ENCODE measurements at places on chromosomes 16 and 17. TPM values are rescaled to one million over a fixed set of nuclear protein-coding genes. Genes with fewer than 3 reads are reported as not detected.

GRCh38 chr17:28929787-28930186 lies 21.5 kb downstream of the PHF12 start:
- H3K27me3 ChIP-seq, result no peaks in the 10 kb centered on the region
- no peaks in the 10 kb centered on the region for H3K36me3 ChIP-seq
- peak overlapping the region; percentile 38 for H3K27ac ChIP-seq
- no peak for DNase-seq

DNA sequence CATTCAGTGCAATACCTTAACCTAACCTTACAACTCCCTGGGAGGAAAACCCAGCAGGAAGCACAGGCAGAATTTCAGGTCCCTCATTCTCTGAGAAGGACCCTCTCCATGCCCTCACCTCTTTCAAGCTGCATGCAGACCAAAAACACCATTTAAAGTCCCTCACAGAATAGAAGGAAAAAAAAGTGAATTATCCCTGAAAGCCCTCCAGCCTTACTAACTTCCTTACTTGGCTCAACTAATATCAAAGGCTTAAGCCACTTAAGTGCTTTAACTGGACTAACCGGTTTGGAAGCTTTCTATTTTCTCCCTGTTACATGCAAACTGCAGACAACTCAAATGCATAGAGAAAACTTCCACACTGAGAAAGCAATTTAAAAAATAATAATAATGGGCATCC lies 60.5 kb downstream of the ADAMTS18 start:
- no peaks in the 10 kb centered on the region for H3K4me1 ChIP-seq
- H3K27ac ChIP-seq, result no peak overlapping the region
- no peak overlapping the region for H3K4me3 ChIP-seq
- no peaks in the 10 kb centered on the region for H3K27me3 ChIP-seq
- no peak for DNase-seq

DNA sequence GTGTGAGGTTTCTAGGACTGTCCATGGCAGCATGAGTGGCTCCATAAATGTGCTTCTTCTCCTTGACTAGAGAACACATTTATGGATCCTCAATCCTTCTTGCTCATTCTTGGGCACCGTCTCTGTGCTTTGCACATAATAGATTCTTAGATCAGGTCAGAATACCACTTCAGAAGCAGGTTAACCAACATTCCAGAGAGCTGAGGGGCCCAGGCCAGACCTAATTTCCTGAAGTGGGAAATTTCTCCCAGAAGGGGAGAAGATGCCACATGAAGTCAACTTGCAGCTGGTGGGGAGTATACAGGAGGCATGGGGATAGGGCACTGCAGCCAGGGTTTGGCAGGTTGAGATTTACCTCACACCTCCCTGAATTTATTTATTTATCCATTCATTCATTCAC lies 24.4 kb upstream of the VAT1L start:
- no peaks in the 10 kb centered on the region for H3K36me3 ChIP-seq
- no peaks in the 10 kb centered on the region for H3K4me1 ChIP-seq
- DNase-seq, result no peak
- no peak overlapping the region for H3K27ac ChIP-seq
- H3K4me3 ChIP-seq, result no peak overlapping the region

- H3K27ac ChIP-seq, result no peak overlapping the region
- no peak for DNase-seq
- no peaks in the 10 kb centered on the region for H3K36me3 ChIP-seq
Observed at GRCh38 chr16:53511403-53512280, 8.6 kb upstream of the AKTIP start.

DNA sequence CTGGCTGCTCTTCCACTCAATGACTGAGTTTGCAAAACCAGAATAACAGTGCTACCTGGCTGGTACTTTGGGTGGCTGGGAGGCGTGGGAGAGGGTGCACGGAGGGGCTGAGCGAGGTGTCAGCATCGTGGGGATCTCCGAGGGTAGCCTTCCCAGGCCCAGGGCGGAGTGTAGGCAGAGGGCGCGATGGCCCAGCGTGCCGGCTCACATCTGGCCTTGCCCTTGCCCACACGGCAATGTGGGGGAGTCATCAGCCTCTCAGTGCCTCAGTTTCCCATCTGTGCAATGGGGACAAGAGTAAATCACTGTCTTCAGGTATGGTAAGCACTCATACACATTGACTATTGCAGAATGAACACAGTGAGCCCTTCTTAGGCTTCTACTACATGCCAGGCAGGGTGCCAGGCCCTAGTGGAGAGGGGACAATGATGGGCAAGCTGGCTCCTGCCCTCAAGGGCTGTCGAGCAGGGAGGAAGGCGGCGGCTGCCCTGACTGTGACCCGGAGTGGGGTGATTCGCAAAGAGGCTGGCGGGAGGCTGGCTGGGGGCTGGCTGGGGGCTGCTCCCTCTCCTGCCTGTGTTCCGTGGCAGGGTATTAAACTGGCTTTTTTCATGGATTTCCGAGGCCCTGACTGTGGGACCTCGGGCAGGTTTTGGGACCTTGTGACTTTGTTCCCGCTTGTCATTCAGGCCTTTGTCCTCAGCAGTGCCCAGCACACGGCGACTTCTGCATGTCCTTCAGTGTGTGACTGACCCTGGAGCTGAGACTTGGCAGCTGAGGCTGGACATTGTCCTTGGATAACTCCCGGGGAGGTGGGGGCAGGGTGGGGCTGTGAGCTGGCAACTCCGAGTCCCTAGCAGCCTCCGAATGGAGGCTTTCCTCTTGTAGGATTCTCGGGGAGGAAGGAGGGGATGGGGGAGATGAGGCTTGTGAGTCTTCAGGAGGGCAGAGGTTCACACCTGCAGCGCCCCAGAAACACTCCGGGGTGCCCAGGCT lies 243.1 kb downstream of the SEC14L1 start:
- no peak overlapping the region for H3K4me3 ChIP-seq
- DNase-seq, result no peak
- H3K36me3 ChIP-seq, result no peaks in the 10 kb centered on the region
- peaks cover 83% of the 10 kb centered on the region for H3K4me1 ChIP-seq

DNA sequence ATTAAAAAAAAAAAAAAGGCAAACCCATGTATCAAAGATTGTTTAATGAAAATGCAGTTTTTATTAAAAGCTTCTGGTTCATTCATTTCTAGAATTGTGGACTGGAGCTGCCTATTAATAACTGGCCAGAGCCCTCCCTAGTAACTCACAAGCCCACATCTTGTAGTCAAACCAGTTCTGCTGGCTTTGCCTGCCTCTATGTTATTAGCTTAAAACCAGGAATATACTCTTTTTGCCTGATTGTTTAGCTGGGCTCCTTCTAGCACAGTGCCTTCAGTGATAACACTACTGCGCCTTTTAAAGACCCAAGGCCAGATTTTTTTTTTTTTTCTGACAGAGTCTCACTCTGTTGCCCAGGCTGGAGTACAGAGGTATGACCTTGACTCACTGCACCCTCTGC lies 26.0 kb downstream of the TAC4 start:
- H3K27ac ChIP-seq, result no peak overlapping the region
- H3K36me3 ChIP-seq, result peaks cover 25% of the 10 kb centered on the region
- H3K4me3 ChIP-seq, result no peak overlapping the region
- H3K27me3 ChIP-seq, result no peaks in the 10 kb centered on the region
- H3K4me1 ChIP-seq, result peaks cover 51% of the 10 kb centered on the region

GRCh38 chr17:13813347-13814240 lies 211.9 kb upstream of the HS3ST3A1 start:
- no peak overlapping the region for H3K4me3 ChIP-seq
- no peak overlapping the region for H3K27ac ChIP-seq
- H3K27me3 ChIP-seq, result no peaks in the 10 kb centered on the region

DNA sequence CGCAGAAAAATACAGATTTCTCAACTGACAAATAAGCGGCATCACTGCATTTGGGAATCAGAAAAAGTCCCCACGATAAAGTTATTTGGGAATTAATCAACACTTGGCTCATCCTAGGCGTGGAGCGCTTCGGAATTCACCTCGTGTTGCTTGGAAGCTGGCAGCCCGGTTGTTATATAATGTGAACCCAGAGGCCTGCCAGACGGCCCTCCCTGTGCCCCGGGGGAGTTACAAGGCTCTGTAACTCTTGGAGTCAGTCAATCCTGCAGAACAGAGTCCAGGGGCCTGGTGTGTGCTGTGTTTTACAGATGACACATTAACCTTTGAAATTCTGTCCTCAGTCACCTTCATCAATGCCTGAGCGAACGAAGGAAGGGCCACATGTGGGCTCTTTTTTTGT lies 111.1 kb downstream of the PITPNC1 start:
- H3K36me3 ChIP-seq, result peaks cover 6% of the 10 kb centered on the region
- no peak for DNase-seq
- no peaks in the 10 kb centered on the region for H3K27me3 ChIP-seq
- H3K4me3 ChIP-seq, result no peak overlapping the region
- H3K27ac ChIP-seq, result no peak overlapping the region

DNA sequence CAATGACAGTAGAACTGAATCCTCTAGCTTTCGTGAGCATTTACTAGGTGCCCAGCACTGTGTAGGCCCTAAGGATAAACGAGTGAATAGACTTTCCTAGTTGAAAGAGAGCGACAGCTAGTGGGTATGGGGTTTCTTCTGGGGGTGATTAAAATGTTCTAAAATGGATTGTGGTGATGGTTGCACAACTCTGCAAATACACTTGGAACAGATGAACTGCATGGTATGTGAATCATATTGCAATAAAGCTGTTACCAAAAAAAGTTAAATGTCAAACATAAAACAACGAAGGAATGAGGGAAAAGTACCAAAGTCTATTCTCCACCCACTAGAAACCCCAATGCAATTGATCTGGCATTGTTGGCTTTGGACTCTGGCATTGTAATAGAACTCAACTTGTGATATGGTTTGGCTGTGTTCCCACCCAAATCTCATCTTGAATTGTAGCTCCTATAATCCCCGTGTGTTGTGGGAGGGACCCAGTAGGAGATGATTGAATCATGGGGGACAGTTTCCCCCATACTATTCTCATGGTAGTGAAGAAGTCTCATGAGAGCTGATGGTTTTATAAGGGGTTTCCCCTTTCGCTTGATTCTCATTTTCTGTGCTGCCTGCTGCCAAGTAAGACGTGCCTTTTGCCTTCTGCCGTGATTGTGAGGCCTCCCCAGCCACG lies 70.5 kb downstream of the MARF1 start:
- no peak for DNase-seq
- H3K36me3 ChIP-seq, result no peaks in the 10 kb centered on the region
- no peak overlapping the region for H3K27ac ChIP-seq
- H3K4me1 ChIP-seq, result no peaks in the 10 kb centered on the region

DNA sequence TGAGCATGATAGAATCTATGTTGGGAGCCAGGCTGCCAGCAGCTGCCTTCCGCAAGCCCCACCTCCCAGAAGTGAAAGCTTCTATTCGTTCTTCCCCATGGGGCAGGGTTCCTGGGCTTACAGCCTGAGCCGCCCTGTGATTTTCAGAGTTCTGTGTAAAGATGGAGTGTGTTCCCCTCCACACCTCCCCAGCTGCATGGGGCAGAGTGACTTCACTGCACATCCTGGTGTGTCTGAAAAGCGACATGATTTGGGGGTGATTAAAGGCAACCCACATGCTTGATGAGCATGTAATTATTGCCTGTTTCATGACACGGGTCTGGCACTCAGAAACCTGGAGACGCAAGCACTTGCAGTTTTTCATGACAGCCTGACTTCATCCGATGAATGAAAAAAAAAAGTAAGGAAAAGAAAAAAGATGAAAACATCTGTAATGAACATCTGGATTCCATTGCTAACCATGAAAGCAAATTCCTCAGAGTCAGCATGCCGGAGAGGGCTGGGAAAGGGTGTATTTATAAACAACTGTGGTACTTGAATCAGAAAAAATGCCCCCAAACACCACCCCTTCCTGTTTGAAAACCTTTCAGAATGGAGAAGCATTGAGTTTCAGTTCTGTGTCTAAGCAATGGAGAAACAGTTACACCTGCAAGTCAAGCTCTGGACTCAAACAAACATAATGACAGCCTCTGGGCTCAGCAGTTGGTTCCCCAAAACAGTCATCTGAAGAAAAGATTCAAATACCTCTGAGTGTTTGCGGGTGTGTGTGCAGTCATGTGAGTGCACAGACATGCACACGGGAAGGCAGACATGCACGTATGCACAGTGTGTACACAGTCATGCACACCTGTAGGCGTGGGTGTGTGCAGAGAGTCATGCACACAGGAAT lies 266.0 kb downstream of the ENGASE start:
- H3K36me3 ChIP-seq, result no peaks in the 10 kb centered on the region
- no peaks in the 10 kb centered on the region for H3K27me3 ChIP-seq
- no peak overlapping the region for H3K27ac ChIP-seq
- DNase-seq, result no peak
- no peak overlapping the region for H3K4me3 ChIP-seq

GRCh38 chr16:53946746-53947386 lies 242.9 kb downstream of the FTO start:
- H3K27me3 ChIP-seq, result no peaks in the 10 kb centered on the region
- no peak for DNase-seq
- H3K27ac ChIP-seq, result no peak overlapping the region
- H3K4me1 ChIP-seq, result peaks cover 1% of the 10 kb centered on the region
- no peak overlapping the region for H3K4me3 ChIP-seq

DNA sequence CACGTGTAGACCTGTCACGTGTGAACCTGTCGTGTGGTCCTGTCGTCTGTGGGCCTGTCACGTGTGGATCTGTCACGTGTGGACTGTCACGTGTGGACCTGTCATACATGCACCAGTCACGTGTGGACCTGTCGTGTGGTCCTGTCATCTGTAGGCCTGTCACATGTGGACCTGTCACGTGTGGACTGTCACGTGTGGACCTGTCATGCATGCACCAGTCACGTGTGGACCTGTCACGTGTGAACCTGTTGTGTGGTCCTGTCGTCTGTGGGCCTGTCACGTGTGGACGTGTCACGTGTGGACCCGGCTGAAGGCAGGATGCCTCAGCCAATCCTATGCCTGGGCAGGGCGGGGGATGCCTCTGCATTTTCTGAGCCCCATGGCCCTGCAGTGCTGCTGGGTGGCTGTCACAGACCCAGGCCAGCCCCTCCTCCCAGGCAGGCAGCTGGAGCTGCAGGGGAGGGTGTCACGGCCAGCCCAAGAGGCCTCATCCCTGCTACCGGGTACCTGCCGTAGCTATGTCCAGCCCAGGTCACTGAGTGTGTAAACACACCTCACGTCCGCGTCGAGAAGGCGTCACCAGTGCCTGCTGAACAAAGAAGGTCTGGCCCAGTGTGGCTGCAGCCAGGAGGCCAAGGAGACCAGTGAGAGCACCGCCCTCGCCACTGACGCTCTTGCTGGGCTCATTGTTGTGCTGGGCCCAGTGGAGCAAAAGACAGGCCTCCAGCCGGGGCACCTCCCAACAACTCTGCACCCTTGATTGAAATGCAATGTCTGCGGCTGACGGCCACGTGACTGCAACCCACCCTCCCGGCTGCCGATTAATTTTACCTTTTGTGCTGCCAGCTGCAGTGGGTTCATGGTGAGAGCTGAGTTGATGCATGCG lies 18.6 kb upstream of the ACSF3 start:
- no peaks in the 10 kb centered on the region for H3K4me1 ChIP-seq
- peak overlapping the region; percentile 48 for H3K27ac ChIP-seq
- H3K27me3 ChIP-seq, result no peaks in the 10 kb centered on the region
- no peak for DNase-seq
- H3K4me3 ChIP-seq, result no peak overlapping the region
- no peaks in the 10 kb centered on the region for H3K36me3 ChIP-seq

SARM1 gene
- 27.2 TPM for total RNA-seq

EIF3CL gene
- 126 TPM for total RNA-seq

MRPS7 gene
- total RNA-seq, result 39.3 TPM

SLC16A13 gene
- 21.5 TPM for total RNA-seq
